Central memory CD4-positive, alpha-beta T cell (primary cell): ENCODE measurements at places on chromosomes 7 and 10.

GRCh38 chr7:460374-461116, 59.1 kb downstream of the PDGFA start:
- no peak for DNase-seq

DNA sequence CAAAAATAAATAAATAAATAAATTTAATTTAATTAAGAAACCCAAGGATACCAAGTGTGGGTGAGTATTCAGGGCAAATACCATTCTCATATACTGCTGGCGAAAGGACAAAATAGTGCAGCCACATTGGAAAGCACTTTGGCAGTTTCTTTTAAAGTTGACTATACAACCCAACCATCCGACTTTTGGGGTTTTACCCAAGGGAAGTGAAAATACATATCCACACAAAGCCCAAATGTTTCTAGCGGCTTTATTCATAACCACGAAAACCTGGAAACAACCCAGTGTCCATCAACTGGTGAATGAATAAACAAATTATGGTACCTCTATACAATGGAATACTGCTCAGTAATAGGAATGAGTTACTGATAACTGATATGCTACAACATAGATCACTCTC, 36.2 kb upstream of the OGDHL start:
- no peak for DNase-seq

- DNase-seq, result no peak
These were observed 103.7 kb downstream of the KCNMA1 start for GRCh38 chr10:77533887-77534278.

DNA sequence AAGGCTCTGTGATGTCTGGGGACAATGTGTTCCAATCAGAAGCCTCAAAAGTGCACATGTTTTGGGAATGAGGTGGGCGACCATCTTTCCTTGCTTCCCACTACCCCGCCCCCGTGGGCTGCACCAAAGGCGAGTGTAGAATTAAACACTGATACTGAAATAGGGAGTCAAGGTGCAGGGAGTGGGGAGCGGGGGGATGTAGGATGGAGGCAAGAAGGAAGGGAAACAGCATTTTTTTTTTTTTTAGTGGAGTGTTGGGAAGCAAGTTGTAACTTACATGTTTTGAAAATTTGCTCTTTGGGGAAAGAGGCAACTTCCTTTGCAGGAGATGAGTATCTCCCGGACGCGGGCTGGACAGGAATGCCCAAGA, 484 bp upstream of the DLX5 start:
- no peak for DNase-seq

GRCh38 chr7:137626469-137627067, 220.2 kb downstream of the DGKI start:
- no peak for DNase-seq

- DNase-seq, result no peak
These were observed 79.6 kb downstream of the RAPGEF5 start for GRCh38 chr7:22277375-22277774.

GRCh38 chr10:75294031-75294437, 58.3 kb upstream of the COMTD1 start:
- no peak for DNase-seq

DNA sequence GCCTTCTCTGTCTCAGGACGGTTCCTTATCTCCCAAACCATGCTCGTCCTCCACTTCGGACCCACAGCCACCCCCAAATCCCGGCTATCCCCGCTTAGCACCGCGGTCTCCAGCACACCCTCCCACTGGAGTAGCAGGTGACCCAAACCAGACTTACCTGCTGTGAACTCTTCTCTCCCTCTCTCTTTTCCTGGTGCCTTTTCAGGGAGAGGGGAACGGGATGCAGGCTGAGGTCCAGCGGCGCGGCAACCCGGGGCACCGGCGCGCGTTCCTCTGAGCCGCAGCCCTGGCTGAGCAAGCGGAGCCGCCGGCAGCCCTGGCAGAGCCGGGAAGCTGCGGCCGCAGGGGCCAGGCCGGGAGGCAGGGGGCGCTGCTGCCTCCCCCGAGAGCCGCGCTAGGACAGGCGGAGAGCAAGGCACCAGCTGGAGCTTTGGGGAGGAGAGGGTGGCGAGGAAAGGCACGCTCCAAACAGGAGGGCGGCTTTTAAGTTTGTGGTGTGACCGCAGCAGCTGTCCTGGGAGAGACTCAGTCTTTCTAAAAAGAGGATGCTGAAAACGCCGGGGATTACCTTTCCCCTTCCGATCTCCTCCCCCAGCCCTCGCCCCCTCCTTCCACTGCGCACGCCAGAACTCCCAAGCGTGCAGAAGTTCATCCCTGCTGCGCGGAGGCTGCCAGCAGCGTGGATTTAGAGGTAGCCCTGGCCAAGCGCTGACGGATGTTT, at the start of gene SEMA3D:
TSS of gene SEMA3D (minus strand) at position 536 of the 721 bp plus-strand sequence. CDS start 65,165 bp downstream, outside the sequence.
- DNase-seq, result no peak
